ENCODE measurements at places on chromosomes 3 and 15.
A peak's percentile ranks its signal among the peaks of the same experiment; 100 is the strongest.

DNA sequence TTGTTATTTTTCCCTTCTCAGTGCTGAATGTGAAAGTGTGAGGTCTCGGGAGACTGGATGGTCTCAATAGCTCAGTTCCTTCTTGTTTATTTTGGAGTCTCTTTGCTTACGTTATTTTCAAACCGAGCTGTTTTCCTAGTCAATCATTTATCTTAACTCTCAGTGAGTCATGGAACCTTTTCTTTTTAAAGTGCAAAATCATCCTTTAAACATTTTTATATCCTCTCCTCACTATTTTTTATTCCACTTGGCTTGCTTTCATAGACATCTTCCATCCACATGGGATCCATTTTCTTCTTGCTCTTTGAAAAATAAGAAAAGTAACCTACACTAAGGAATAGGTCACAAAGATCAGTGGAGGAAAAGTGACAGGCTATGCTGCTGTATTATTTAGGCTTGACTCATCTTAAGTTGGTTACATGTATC lies 497.8 kb downstream of the NAALADL2 start:
- DNase-seq, result no peak
- no peak overlapping the region for H3K27ac ChIP-seq
- H3K4me3 ChIP-seq, result no peak overlapping the region
- H3K36me3 ChIP-seq, result no peaks in the 10 kb centered on the region
- no peaks in the 10 kb centered on the region for H3K4me1 ChIP-seq

- no peak overlapping the region for H3K27ac ChIP-seq
- H3K27me3 ChIP-seq, result no peaks in the 10 kb centered on the region
- H3K4me1 ChIP-seq, result no peaks in the 10 kb centered on the region
- no peak overlapping the region for H3K4me3 ChIP-seq
- no peak for DNase-seq
- H3K36me3 ChIP-seq, result no peaks in the 10 kb centered on the region
Observed at GRCh38 chr3:182327196-182327681, 466.1 kb upstream of the ATP11B start.

- no peak for DNase-seq
- no peaks in the 10 kb centered on the region for H3K4me1 ChIP-seq
- H3K36me3 ChIP-seq, result no peaks in the 10 kb centered on the region
- H3K27ac ChIP-seq, result no peak overlapping the region
- H3K27me3 ChIP-seq, result no peaks in the 10 kb centered on the region
- no peak overlapping the region for H3K4me3 ChIP-seq
Observed at GRCh38 chr3:132090921-132091320, 56.1 kb upstream of the CPNE4 start.

GRCh38 chr3:64016941-64017620 lies 6.2 kb downstream of the PSMD6 start:
- DNase-seq, result no peak
- no peak overlapping the region for H3K4me3 ChIP-seq
- peaks cover 51% of the 10 kb centered on the region for H3K36me3 ChIP-seq
- H3K27me3 ChIP-seq, result no peaks in the 10 kb centered on the region
- peaks cover 17% of the 10 kb centered on the region for H3K4me1 ChIP-seq
- no peak overlapping the region for H3K27ac ChIP-seq

DNA sequence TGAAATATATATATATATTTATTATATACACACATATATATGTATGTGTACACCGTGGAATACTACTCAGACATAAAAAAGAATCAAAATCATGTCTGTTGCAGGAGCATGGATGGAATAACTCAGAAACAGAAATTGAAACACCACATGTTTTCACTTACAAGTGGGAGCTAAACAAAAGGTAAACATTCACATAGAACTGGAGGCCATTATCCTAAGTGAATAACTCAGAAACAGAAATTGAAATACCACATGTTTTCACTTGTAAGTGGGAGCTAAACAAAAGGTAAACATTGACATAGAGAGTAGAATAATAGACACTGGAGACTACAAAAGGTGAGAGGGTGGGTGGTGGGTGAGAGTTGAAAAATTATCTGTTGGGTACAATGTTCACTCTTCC lies 171.5 kb upstream of the GOLIM4 start:
- DNase-seq, result no peak
- H3K27me3 ChIP-seq, result no peaks in the 10 kb centered on the region
- H3K4me1 ChIP-seq, result no peaks in the 10 kb centered on the region
- no peak overlapping the region for H3K4me3 ChIP-seq
- H3K36me3 ChIP-seq, result no peaks in the 10 kb centered on the region

- H3K27me3 ChIP-seq, result no peaks in the 10 kb centered on the region
- H3K36me3 ChIP-seq, result peaks cover 5% of the 10 kb centered on the region
- DNase-seq, result no peak
Observed at GRCh38 chr15:67198157-67198754, 56.2 kb downstream of the AAGAB start.

DNA sequence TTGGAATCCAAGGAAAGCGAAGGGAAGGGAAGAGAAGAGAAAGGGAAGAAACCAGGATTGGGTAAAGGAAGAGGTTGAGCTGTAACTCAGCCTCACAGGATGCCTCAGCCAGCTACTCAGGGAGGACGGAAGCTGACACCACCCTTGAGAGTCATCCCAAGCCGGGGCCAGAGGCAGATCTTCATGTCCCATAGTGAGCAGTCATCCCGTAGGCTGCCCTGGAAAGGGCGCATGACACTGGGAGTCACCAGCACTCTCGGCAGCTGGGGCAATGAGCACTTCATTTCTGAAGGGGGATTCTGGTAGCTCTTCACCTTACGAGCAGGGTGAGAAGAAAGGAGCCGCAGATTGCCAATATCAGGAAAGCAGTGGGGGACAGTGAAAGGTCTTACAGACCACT lies 60.1 kb upstream of the PCSK6 start:
- H3K36me3 ChIP-seq, result no peaks in the 10 kb centered on the region
- no peak overlapping the region for H3K4me3 ChIP-seq
- no peak overlapping the region for H3K27ac ChIP-seq
- DNase-seq, result no peak
- no peaks in the 10 kb centered on the region for H3K4me1 ChIP-seq

GRCh38 chr3:52779837-52780585 lies 2.6 kb downstream of the ITIH1 start:
- H3K27ac ChIP-seq, result no peak overlapping the region
- no peak overlapping the region for H3K4me3 ChIP-seq
- DNase-seq, result no peak
- H3K4me1 ChIP-seq, result no peaks in the 10 kb centered on the region
- H3K27me3 ChIP-seq, result no peaks in the 10 kb centered on the region

- no peaks in the 10 kb centered on the region for H3K36me3 ChIP-seq
- no peak overlapping the region for H3K4me3 ChIP-seq
- no peaks in the 10 kb centered on the region for H3K27me3 ChIP-seq
- H3K4me1 ChIP-seq, result no peaks in the 10 kb centered on the region
- no peak for DNase-seq
- no peak overlapping the region for H3K27ac ChIP-seq
Observed at GRCh38 chr3:36210840-36211651, 169.3 kb upstream of the STAC start.

GRCh38 chr3:160707187-160707794 lies 30.3 kb downstream of the ARL14 start:
- no peaks in the 10 kb centered on the region for H3K4me1 ChIP-seq
- no peaks in the 10 kb centered on the region for H3K27me3 ChIP-seq
- peak; percentile 29 for DNase-seq
- no peak overlapping the region for H3K27ac ChIP-seq

GRCh38 chr3:108713816-108714215 lies 43.4 kb downstream of the RETNLB start:
- no peak for DNase-seq
- H3K36me3 ChIP-seq, result no peaks in the 10 kb centered on the region
- H3K4me3 ChIP-seq, result no peak overlapping the region
- no peak overlapping the region for H3K27ac ChIP-seq
- H3K27me3 ChIP-seq, result no peaks in the 10 kb centered on the region

GRCh38 chr3:160427832-160428424 lies 21.7 kb downstream of the TRIM59 start:
- no peak for DNase-seq
- no peak overlapping the region for H3K27ac ChIP-seq
- no peaks in the 10 kb centered on the region for H3K27me3 ChIP-seq
- H3K4me1 ChIP-seq, result no peaks in the 10 kb centered on the region
- H3K36me3 ChIP-seq, result peaks cover 12% of the 10 kb centered on the region
- no peak overlapping the region for H3K4me3 ChIP-seq

DNA sequence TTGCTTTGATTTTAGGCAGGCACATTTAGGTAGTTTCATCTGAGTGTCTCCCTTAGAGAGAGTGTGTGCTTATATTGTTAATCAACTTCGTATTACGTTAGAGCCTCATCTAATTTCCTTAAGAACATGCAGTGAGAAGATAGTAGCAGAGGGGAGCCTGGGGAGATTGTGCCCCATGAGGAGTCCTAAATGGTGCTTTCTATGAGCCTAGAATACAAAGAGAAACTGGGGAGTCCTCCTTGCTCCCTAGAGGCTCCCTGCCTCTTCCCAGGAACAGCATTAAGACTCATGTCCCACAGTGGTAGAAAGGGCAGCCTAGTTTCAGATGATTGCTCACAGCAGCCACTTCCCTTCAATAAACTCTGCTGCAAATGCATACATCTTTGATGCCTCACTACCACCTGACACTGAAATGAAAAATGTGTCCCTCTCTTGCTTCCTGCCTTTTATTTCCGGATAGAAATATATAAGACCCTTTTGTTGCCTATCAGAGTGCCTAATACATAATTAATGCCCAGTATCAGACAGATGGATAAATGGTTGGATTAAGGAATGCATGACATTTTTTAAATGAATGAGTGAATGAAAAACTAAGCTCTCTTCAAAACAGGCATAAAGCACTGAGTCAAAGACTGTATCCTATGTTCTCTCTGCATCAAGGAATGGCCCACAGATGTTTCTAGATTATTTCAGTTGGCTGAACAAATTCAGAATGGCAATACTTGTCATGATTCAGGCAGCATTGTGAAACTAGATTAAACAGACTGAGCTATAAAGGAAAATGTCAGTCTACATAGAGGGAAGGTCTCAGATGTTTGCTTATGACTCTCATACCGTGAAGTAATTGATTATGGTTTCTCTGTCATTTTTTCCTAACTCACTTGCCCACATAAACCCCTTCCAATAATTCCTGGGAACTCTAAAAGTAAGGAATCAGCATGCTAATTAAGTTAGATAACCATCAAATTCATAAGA lies 362.1 kb downstream of the LRRC3B start:
- DNase-seq, result no peak
- H3K36me3 ChIP-seq, result no peaks in the 10 kb centered on the region
- H3K4me1 ChIP-seq, result no peaks in the 10 kb centered on the region

DNA sequence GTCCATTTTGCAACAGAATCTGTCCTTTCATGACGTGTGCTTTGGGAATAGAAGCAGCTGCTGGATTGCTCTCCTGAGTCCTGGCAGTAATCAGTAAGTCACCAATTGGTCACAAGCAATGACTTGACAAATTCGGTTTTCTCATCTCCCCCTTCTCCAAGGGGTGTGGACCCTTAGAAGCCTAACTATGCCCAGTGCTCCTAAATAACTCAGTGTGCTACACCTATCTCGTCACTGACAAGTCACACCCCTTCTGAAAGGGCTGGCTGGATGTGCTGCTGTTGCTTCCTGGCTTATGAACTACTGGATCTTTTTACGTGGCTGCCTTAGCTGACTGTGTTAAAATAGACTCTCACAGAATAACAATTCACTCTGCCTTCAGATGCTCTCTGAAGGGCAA lies 1351.5 kb downstream of the ZPLD1 start:
- DNase-seq, result no peak
- no peaks in the 10 kb centered on the region for H3K36me3 ChIP-seq
- H3K27me3 ChIP-seq, result no peaks in the 10 kb centered on the region
- no peak overlapping the region for H3K27ac ChIP-seq

DNA sequence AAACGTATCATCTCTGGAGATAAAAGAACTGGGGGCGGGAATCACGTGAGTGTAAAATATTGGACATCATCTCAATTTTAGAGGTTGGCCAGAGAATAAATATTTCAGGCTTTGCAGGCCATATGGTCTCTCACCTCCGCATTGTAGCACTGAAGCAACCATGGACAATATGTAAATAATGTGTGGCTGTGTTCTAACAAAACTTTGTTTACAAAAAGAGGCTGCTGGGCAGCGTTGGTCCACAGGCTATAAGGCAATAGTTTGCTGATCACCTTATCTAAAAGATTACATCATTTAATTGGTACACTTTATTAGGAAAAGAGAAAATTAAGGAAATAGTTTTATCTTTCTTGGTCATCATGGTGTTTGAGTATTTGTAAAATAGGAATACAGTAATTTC lies 22.5 kb upstream of the SHC4 start:
- DNase-seq, result no peak
- H3K36me3 ChIP-seq, result no peaks in the 10 kb centered on the region
- no peak overlapping the region for H3K4me3 ChIP-seq
- H3K27ac ChIP-seq, result no peak overlapping the region
- no peaks in the 10 kb centered on the region for H3K27me3 ChIP-seq

DNA sequence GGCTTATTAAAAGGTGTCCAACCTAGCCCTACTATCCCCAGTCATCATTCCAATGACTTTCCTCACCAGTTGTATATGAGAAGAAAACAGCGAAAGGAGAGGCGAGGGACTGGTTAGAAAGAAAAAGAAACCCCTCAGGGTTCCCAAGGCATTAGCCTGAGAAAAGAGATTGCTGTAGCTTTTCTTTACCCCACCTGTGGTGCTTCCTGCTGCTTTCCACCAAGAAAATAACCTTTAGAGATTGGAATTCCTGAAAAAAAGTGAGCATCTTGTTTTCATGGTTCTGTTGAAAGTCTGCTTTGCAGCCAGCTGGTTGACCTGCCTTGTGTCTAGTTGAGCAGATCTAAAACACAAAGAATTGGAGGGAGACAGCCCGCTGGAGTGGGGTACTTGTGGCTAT lies 196.4 kb downstream of the CADPS start:
- H3K27me3 ChIP-seq, result no peaks in the 10 kb centered on the region
- no peaks in the 10 kb centered on the region for H3K4me1 ChIP-seq
- no peak overlapping the region for H3K27ac ChIP-seq
- no peak for DNase-seq
- H3K4me3 ChIP-seq, result no peak overlapping the region
- no peaks in the 10 kb centered on the region for H3K36me3 ChIP-seq

DNA sequence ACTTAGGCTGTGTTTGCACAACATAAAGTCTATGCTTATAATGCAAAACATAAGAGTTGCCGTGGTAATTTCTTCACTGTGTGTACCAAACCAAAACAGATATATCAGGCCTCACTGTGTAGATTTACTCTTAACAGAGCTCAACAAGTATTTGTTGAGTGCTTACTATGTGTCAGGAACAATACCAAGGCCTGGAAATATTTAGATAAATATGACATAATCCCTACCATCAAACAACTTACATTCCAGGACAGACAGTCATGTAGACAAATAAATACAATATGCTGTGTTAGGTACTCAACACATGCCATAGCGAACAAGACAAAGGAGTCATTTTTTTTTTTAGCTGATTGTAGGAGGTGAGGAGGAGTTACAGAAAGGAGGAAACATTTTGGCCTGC lies 554.0 kb downstream of the NSUN3 start:
- H3K36me3 ChIP-seq, result no peaks in the 10 kb centered on the region
- no peaks in the 10 kb centered on the region for H3K27me3 ChIP-seq
- H3K4me3 ChIP-seq, result no peak overlapping the region
- DNase-seq, result no peak
- H3K4me1 ChIP-seq, result no peaks in the 10 kb centered on the region

GRCh38 chr15:39717134-39717533 lies 65.5 kb downstream of the FSIP1 start:
- no peak overlapping the region for H3K27ac ChIP-seq
- H3K27me3 ChIP-seq, result no peaks in the 10 kb centered on the region
- no peaks in the 10 kb centered on the region for H3K4me1 ChIP-seq
- DNase-seq, result no peak
- H3K4me3 ChIP-seq, result no peak overlapping the region

Data from CD8-positive, alpha-beta memory T cell (primary cell).